Thyroid gland (tissue), 4 donors: ENCODE measurements at places on chromosomes 7 and 10.

DNA sequence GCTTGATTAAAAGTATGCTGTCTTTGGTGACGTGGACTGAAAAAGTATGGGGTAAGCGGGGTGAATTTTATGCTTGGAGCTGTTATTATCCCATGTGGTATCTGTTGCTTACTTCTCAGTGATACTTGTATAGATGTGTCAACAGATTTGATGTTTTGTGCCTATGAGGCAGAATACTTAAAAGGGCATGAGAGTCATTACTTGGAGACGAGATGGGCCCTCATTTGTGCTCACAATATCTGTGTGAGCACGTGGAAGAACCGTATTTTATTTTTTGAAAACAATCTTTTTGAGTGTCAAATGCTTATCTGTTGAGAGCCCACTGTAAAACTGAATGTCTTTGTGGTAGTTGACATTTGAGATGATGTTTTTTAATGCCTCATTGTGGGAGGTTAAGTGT lies 281.9 kb downstream of the EXOC4 start:
- no peak for DNase-seq

- DNase-seq: no peak
Observed at GRCh38 chr7:121945480-121946236, 72.7 kb downstream of the PTPRZ1 start.

DNA sequence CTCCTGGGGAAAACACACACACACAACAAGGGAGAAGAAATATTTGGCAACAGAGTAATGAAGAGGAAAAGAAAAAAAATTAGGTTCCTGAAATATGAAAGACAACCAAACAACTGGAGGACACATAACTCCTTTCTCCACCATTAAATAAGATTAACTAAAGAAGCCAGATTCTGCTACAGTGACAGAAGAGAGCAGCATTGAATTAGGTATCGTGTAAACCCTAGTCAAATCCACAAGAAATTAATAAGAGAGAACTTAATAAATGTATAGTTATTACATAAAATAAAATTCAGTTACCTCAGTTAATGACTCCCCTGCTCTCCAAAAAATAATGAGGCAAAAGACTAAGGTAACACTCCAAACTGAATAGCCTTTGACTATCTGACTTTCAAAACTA lies 306.7 kb downstream of the CRPPA start:
- no peak for DNase-seq

DNA sequence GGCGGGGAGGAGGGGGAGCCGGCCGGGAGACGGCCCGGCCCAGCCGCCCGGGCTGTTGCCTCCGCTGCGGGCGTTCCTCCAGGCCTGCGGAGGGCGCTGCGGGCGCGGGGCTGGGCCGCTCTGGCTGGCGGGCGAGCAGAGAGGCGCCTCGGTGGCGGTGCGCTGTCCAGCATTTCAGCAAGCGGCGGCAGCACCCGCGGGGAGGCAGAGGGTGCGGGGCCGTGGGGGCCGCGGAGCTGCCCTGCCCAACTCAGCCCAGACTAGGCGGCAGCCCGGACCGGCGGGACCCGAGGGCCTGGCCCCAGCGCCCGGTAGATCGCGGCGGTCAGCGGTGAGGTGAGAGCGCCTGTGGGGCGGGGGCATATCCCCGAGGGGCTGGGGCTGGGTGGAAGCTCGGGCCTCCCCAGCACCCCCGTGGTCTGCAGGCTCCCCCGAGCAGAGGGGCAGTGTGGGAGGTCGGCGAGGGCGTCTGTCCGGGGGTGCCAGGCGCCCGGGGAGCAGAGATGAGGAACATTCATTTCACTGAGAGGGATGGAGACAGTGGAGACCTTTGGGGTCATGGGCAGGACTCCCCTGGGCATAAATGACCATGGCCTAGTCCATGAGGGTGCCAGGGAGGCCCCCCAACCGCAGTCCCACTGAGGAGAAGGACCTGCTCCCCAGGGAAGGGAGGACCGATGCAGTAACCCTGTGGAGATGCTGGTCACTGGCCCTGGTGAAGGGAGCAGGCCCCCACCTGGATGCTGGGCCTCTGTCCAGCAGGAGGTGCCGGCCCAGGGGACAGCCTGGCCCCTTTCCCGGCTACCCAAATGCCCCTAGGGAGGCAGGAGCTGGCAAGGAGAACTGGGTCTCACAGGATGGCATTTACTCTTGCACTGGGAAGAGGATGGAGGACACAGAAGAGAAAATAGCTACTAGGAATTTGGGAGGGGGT lies at the start of gene SRRM3:
Gene SRRM3 (plus strand): TSS at position 165 of the 934 bp plus-strand sequence. CDS start 33,171 bp downstream, outside the sequence.
- DNase-seq: peak; percentile 78

DNA sequence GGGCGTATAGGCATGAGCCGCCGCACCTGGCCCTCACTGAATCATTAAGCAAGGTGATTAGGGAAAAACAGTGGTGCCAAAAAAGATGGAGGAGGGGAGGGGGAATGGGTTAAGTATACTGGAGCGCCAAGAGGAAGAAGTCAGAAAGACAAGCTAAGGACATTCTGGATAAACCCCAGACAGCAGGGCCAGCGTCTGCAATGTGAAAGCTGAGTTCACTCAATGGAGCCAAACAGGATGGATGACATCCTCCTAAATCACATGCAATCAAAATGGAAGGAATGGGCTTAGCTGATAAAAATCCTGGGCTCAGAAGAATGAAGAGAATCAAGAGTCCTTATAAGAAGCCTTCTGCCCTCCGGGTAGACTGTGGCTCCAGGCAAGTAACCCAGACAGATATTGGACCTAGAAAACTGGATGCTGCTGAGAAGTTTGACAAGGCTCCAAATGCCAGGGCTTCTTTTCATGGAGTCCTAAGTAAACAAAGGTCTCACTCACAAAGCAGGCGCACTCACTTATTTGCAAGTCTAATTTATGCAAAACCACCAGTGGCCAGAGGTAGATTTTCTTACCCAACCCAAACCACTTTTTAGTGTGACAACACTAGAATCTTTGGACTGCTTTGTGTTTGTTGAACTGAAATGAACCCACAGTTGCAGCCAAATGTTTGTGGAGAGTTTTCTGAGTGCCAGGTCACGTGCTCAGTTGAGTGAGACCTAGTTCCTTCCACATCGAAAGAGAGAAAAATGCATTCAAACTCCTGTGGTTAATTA lies 519.1 kb upstream of the AUTS2 start:
- peak; percentile 86 for DNase-seq

DNA sequence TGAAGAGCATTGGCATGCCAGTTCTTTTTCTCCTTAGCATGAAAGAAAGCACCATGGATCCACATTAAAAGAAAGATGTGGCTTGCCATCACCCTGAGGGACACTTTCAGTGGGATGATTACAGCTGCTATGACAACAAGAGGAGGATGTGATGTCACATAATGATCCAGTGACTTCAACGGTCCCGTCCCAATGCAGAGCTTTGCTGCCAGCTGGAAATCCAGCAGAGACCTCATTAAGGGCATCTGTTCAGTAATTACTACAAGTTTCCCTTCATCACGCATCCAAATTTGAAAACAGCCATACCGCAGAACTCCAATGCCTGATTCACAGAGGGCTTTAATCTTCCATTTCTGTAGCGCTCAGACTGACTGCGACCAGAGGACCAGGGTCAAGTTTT lies 206.6 kb downstream of the LSM5 start:
- no peak for DNase-seq

GRCh38 chr10:4947635-4948596 lies 15.3 kb upstream of the AKR1C1 start:
- peak; percentile 19 for DNase-seq

GRCh38 chr7:101315336-101315735 lies 6.3 kb downstream of the IFT22 start:
- peak; percentile 42 for DNase-seq

- DNase-seq: no peak
Observed at GRCh38 chr7:54860003-54860775, 101.2 kb upstream of the SEC61G start.

DNA sequence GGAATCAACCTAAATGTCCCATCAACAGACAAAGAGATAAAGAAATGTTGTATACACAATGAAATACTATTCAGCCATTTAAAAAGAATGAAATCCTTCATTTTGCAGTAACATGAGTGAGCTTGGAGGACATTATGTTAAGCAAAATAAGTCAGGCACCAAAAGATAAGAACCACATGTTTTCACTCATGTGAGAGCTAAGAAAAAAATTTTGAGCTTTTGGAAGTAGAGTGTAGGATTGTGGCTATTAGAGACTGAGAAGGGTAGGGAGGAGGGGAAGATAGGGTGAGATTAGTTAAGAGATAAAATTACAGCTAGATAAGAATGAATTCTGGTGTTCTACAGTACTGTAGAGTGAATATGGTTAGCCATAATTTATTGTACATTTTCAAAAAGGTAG lies 8.3 kb upstream of the YAE1 start:
- no peak for DNase-seq

DNA sequence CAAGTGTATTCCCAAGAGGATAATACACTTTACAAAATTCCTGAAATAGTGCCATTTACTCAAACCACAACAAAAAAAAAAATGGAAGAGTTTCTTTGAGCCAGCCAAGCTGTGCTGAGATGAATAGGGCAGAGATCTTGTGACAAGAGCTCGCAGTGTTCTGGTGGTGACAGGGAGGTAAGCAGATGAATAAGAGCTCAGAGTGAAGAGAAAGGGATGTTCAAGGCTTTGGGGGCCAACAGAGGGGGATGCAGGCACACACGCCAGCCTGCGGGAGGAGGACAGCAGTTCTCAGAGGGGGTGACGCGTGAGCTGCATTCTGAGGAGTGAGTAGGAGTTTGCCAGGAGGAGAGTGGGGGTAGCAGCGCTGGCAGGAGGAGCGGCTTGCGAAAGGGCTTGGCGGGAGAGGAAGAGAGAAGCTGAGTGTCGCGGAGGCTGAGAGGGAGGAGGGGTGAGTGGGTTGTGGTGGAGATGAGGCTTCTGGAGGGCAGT lies 194.4 kb upstream of the IMMP2L start:
- peak; percentile 10 for DNase-seq

GRCh38 chr10:110744782-110745181 lies 100.6 kb downstream of the RBM20 start:
- DNase-seq: no peak

DNA sequence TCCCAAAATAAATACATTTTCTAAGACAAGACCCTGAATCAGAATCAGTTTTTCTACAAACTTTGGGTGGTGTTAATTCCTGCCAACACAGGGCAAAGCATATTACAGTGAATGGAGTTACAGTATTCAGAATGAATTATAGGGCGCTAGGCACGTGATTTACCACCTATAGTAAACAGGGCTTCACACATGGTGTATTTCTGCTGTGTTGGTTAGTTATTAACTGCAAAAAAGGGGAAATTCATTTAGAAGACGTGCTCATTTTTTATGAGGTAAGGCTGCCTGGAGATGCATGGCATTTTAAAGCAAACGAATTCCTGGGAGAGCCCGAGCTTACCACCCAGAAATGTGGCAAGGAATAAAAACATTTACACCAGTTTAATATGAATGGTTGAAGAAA lies 393.8 kb downstream of the LRMDA start:
- no peak for DNase-seq

DNA sequence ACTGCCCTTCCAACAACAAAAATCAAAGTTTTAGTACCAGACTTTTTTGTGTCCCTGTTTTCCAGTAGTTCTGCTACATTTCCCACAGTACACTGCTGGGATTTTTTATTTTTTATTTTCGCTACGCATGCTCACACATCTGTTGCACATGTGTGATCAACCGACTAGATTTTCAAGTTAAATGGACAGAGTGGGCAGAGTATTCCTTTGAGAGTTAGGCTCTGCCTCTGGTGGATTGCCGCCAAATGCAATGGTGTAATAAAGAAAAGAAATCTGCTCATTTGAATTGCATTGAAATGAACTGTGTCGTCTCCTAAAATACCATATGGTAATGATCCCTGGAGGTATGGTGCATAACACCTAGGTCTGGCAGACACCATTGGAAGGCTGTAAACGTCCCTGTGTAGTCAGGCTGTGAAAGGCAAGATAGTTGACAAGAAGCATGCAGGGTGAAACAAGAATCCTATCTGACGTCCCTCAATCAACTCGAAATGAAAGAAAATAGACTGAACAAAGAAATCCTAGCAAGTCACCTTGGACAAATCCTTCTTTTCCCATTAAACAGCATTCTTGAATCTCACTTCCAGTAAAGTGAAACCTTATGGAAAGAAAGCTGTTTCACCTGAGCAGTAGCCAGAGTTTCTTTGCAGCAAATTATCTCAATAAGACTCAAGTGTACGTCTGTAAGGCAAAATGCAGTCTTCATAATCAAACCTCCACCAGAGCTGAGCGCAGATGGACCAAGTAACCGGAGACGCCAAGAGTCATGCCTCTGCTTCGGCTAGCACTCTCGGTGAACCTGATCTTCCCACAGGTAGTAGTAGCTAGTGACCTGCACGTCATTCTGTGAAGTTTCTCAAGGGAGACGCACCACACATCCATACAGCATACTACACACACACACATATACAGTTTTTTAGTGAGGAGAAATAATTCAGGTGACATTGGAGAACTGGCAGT lies 357.3 kb downstream of the CRPPA start:
- DNase-seq: no peak

DNA sequence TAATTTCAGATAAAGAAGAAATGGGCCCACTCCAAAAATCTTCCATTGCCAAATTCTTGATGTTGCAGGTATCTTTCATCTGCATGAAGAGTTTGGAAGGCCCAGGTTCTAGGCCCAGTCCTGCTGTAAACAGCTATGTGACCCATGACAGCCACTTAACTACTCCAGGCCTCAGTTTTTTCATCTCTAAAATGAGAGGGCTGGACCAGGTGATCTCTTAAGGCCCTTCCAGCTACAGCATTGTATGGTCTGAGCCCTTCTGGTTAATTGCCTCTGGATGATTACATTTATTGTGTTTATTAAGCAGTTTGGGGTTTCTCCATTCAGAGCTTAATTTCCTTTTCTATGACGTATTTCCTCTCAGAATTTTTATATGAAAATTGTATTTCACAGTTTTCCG lies 190.8 kb upstream of the KMT2E start:
- DNase-seq: no peak

GRCh38 chr7:30285067-30285535 lies 704 bp downstream of the ZNRF2 start:
- peak; percentile 55 for DNase-seq

GRCh38 chr10:33120700-33121099 lies 162.7 kb upstream of the ITGB1 start:
- no peak for DNase-seq

DNA sequence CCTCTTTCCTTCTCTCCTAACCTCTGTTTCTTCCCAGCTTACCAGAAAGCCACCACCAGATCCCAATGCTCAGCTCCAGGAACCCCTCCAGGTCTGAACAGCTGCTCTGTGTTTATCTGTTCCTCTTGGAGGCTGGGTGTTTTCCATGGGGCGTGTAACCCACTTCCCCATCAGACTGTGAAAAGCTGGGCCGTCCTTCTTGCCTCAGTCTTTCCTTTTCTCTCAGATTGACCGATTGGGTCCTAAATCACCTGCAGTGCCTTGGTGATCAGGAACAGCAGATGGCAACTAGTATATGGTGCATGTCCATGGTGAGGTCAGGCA lies 4.8 kb downstream of the SH3PXD2A start:
- no peak for DNase-seq

DNA sequence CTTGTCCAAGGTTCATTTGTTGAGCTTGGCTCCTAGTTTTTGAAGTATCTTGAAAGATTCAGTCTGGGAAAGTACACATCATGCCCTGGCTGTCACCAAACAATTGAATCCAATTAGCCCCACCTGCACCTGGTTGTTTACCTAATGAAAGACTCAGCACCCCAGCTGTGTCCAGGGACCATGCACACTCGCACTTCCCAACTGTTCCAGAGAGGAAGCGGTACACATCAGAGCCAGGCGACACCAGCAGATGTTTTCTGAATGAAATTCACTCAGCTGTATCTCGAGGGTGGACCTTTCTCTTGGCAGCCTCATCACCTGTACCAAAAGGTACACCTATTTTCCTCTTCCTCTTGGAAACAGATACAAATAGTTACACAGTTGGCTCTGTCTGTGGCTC lies 216.4 kb upstream of the LRGUK start:
- no peak for DNase-seq

- no peak for DNase-seq
Observed at GRCh38 chr7:107118109-107118900, 50.5 kb upstream of the HBP1 start.

GRCh38 chr10:19431622-19432351 lies 383.2 kb downstream of the MALRD1 start:
- DNase-seq: no peak
